GM12891 (cell line): ENCODE measurements at places on chromosomes 5 and 9.

DNA sequence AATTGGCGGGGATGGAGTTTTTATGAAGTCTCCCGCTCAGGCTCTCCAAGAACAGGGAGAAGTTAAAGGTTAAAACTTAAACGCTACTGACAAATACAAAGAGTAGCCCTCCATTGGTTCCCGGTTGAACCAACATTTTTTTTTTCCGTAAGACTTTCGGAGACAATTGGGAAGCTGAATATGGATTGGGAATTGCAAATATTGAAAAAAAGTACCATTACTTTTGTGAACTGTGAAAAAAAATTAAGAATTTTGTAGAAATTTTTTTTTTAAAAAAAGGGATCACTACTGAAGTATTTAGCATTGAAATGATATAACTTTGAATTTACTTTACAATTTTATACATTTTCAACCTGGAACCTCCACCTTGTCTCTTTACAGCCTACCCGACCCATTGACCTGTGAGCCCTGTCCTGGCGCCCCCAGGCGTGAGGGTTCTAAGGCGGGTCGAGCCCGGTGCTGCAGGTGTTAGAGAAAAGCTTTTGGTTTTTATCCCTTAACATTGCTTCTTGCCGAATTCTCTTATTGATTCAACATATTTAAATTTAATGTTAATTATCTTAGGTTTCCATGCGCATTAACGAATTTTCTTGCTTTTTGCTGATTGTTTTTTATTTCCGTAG, 448 bp upstream of the ZNF782 start:
- no peak for DNase-seq

DNA sequence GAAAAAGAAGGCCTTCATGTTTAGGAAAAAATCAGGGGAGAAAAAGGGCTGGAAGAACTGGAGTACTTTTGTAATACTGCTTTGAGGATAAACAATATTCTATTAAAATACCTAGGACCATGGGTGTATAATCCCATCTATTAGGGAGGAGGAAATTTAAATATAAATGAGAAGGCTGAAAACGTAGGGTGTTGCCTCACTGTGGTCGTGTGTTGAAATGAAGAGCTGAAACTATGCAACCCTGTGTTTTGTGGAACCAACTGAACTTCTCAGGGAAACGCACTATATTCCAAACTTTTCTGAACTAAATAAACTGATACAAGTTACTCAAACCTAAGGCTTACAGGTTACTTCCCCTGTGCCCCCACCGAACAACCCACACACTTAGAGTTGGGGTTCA, 4.5 kb upstream of the CNTLN start:
- DNase-seq, result no peak

GRCh38 chr5:180495292-180495691, 1.1 kb downstream of the CNOT6 start:
- no peak for DNase-seq

DNA sequence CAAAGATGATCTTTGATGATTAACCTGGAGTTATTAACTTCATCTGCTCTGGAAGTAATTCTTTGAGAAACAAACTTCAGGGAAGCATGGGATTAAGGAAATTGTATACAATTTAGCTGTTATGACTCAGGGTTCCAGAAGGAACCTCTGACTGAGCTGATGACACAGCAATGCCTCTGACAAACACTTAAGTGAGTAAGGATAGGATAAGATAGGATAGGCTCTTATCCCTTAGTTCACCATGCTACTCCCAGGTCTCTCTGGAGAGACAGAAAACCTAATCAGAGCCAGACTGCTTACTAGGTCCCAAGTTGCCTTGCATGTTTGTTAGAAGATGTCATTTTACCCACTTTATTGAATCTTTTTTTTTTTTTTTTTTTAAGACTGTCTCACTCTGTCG, 12.6 kb upstream of the TMEM38B start:
- no peak for DNase-seq

DNA sequence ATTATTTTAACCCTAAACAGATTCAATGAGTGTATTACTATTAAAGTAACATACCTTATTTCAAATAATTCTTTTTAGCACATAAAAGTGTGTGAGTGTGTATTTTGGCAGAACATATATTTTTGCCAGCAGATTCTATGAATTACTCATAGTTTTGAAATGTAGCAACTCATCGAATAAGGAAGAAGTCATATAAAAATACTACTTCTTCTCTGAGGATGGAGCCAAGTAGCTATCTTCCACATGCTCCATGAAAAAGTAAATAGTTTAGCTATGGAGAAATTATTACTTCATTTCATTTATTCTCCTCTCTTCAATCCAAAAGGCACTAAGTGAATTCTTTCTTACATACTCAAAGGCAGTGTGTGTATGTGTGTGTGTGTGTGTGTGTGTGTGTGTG, 1090.4 kb upstream of the CDH6 start:
- DNase-seq, result no peak

DNA sequence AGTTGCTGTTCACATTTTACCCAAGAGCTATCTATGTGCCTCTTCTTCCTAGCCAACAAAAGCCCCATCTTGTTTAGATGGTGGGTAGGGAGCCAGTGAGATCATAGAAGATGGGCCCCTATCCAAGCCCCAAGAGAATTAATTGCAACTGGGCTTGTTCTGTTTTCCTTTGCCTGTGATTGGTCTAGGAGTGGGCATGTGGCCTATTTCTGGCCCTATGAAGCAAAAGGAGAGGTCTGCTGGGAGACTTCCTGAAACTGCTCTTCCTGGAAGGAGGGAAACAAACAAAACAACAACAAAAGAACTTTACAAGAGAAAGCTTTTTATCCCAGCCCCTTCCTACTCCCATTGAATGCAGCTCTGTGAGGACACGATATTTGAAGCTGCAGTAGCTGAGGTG, 32.5 kb upstream of the ALDOB start:
- DNase-seq, result no peak

- DNase-seq, result no peak
Measured at GRCh38 chr5:143619040-143619439, 192.9 kb upstream of the HMHB1 start.
